Ureter (tissue), 1 donor: ENCODE measurements at places on chromosomes 5 and 9. TPM values are rescaled to one million over a fixed set of nuclear protein-coding genes. Genes with fewer than 3 reads are reported as not detected.

BTF3 gene
- total RNA-seq, result 809 TPM

ZNF483 gene
- total RNA-seq, result 19.1 TPM

PCDHB5 gene
- total RNA-seq, result 2.9 TPM

TEX48 gene
- total RNA-seq, result not detected

ANKRD55 gene
- total RNA-seq, result 0.34 TPM

EDIL3 gene
- total RNA-seq, result 6.8 TPM

NOXA1 gene
- total RNA-seq, result 12.5 TPM

GABRP gene
- total RNA-seq, result 0.42 TPM

SOWAHA gene
- total RNA-seq, result 6.8 TPM

SPINK4 gene
- total RNA-seq, result not detected

TAF1L gene
- not detected for total RNA-seq

PAIP2 gene
- total RNA-seq, result 75.6 TPM

ADRB2 gene
- 5.7 TPM for total RNA-seq

SEMA6A gene
- total RNA-seq, result 37.8 TPM

ANXA2R gene
- 4.4 TPM for total RNA-seq

PPIC gene
- 39.2 TPM for total RNA-seq

INSL6 gene
- total RNA-seq, result not detected
